GM23338 (cell line): ENCODE measurements at places on chromosomes 1 and 21. TPM values are rescaled to one million over a fixed set of nuclear protein-coding genes. Genes with fewer than 3 reads are reported as not detected.

IGSF3 gene
- 7.3 and 8.3 TPM in 2 replicates for polyA plus RNA-seq

CDA gene
- polyA plus RNA-seq = 13.6 and 16.4 TPM in 2 replicates

CTSS gene
- polyA plus RNA-seq = 0.16 TPM in 1 of 2 replicates, not detected in the other

ERO1B gene
- polyA plus RNA-seq = 2.4 and 2.6 TPM in 2 replicates

IRF6 gene
- 4.5 and 4.6 TPM in 2 replicates for polyA plus RNA-seq

S100A11 gene
- 596 and 668 TPM in 2 replicates for polyA plus RNA-seq
